ENCODE measurements at places on chromosomes 16 and 17.

- no peak for DNase-seq
These were observed 7.9 kb upstream of the SPHK1 start for GRCh38 chr17:76376318-76377133.

DNA sequence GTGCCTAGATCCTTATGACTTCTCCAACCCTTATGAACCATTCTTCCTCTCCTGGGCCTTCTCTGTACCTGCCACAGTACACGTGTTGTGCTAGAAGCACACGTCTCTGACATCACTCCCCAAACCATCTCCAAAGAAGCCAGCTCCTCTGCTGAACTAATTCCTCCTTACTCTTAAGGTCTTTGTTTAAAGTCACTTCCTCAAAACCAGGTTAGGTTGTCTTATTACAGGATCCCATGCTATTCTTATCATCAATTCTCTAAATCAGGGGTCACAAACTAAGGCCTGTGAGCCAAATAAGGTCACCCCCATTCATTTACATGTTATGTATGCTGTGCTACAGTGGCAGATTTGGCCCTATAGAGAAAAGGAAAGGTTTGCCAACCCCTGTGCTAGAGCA, 4.0 kb downstream of the SUPT6H start:
- no peak for DNase-seq

GRCh38 chr17:80566054-80566400, 21.4 kb downstream of the RPTOR start:
- no peak for DNase-seq

GRCh38 chr16:30924076-30924912, 922 bp downstream of the FBXL19 start:
- no peak for DNase-seq

DNA sequence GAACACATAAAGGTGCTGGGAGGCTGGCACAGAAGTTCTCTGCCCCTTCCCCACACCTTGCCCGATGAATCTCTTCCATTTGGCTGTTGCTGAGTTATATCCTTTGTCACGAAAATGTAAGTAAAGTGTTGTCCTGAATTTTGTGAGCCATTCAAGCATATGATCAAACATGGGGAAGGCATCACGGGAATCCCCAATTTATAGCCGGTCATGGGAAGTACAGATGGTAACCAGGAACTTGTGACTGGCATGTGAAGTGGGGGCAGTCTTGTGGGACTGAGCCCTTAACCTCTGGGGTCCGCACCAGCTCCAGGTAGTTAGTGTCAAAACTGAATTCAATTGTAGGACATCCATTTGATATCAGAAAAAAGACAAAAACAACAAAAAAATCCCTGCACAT, 13.2 kb downstream of the TOM1L2 start:
- DNase-seq = no peak

GRCh38 chr16:26816266-26816665, 250.5 kb upstream of the C16orf82 start:
- no peak for DNase-seq

DNA sequence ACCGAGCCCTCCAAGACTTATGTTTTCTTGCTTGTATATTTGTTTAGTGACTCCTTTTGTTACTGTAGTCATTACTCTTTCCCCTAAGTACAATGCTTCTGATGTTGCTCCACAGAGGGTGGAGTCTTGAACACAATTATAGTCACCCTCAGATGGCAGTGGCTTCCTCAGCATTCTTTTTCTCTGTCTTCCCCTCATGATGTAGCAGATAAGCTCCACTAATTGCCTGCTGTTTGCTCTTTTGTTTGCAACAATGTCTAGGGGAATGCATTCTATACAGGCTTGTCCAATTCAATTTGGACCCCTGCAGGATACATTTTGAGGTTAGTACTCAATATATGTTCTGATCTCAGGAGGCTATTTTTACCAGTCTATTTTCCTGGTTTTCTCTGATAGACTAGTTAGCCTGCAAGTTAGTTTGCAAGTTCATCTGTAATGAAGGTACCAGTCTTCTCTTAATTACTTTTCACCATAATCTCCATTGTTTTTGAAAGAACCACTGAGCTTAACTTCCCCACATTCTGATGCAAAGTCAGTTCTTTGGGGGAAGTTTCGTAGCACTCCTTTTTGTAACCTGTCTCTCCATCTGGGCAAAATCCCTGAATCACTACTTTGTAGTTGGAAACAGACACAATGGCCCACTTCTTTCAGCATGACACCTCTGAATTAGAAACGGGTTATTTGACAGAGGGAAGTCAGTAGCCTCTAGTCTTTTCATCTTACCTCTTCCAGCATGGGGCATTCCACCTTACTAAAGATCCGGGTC, 1509.2 kb downstream of the CDH11 start:
- no peak for DNase-seq
